ENCODE measurements at places on chromosomes 16 and 17.

DNA sequence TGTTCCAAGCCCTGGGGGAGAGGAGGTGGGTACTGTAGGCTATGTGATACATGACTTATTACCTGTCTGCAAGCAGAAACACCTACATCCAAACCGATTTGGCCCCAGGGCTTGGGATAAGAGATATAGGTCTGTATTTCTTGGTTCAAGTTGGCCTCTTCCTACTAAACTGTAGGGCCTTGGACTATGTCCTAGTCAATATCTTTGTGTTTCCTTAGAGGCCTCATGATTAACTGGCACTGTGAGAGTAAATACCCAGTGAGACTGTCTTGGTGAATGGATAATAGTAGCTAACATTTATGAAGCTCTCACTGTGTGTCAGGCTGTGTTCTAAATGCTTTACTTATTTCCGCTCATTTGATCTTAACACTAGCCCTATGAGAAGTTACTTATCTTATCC lies 70.0 kb downstream of the MSI2 start:
- H3K36me3 ChIP-seq = no peaks in the 10 kb centered on the region
- H3K27me3 ChIP-seq = no peaks in the 10 kb centered on the region
- H3K4me1 ChIP-seq = no peaks in the 10 kb centered on the region
- H3K4me3 ChIP-seq = no peak overlapping the region
- H3K27ac ChIP-seq = no peak overlapping the region

DNA sequence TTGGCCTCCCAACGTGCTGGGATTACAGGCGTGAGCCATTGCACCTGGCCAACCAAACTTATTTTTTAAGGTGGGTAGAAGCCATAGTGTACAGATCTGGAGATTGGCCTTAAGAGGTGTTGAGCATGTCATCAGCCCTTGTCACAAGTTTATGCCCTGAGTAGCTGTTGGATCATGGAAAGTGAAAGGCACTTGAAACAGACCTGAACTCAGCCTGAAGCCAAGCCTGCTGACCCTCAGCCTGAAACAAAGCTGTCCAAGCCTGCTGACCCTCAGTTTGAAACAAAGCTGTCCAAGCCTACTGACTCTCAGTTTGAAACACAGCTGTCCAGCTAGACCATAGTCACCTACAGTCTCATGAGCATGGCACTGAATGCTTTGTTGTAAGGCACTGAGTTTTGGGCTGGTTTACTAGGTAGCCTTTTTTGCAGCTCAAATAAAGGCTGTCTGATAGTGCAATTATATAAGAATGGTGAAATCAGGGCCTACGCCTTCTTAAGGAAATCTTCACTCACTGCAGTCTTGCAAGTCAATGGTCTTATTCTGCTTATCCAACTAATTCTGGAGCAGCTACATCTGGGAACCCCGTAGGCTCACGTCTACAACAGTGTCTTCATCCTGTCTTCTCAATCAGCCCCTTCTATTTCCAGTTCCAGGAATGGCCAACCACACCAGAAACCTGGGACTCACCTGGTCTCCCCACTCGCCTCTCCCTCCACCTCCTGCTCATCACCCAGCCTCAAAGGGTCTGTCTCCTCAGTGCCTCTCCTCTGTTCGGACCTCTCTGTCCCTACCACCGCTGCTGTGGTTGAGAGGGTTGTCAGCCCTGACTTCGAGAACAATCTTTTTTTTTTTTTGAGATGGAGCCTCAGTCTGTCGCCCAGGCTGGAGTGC lies 2.9 kb upstream of the NPIPB15 start:
- no peak overlapping the region for H3K4me3 ChIP-seq
- H3K36me3 ChIP-seq = no peaks in the 10 kb centered on the region
- peaks cover 2% of the 10 kb centered on the region for H3K4me1 ChIP-seq
- H3K27ac ChIP-seq = no peak overlapping the region

DNA sequence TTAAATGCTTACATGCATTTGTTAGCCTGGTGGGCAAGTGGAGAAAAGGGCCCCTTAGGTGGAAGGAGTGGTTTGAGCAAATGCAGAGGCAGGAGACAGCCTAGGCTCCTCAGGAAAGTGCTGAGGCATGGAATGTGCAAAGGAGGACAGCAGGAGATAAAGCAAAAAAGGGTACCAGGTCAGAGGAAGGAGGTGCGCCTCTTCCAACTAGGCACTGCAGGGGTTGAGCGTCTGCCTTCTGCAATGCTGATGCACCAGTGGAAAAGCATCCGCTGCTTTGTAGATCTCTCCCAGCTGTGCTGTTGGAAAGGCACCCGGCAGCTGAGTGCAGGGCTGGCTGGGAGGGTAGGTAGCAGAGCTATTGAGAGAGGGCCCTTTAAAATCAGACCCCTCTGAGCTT lies 287.0 kb upstream of the XYLT1 start:
- DNase-seq = no peak
- H3K27me3 ChIP-seq = no peaks in the 10 kb centered on the region
- no peaks in the 10 kb centered on the region for H3K36me3 ChIP-seq

GRCh38 chr16:49531931-49532840 lies 158.6 kb downstream of the C16orf78 start:
- H3K4me1 ChIP-seq = peaks cover 13% of the 10 kb centered on the region
- H3K27me3 ChIP-seq = no peaks in the 10 kb centered on the region

DNA sequence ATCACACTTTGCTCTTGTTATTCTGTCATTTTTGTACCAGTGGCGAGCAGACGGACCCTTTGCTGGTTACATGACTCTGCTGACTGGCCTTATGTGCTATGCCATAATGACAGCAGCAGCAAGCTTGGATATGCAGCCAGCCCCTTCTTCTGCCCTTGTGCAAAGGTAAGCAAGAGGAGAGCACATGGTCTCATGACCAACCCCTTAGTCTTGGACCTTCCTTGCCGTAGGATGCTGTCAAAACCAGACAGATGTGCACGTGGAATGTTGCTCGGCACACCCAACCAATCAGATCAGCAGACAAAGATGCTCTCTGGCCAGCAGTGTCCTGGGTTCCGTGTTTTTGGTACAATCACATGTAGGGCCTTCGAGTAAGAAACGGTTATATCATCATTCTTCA lies 4.8 kb upstream of the N4BP1 start:
- H3K4me1 ChIP-seq = peaks cover 53% of the 10 kb centered on the region
- DNase-seq = no peak
- no peak overlapping the region for H3K27ac ChIP-seq
- no peaks in the 10 kb centered on the region for H3K27me3 ChIP-seq

- H3K27ac ChIP-seq = no peak overlapping the region
- no peak for DNase-seq
- H3K4me1 ChIP-seq = no peaks in the 10 kb centered on the region
- no peaks in the 10 kb centered on the region for H3K27me3 ChIP-seq
- H3K36me3 ChIP-seq = peaks cover 60% of the 10 kb centered on the region
Measured at GRCh38 chr17:36503456-36504155, 17.1 kb downstream of the ZNHIT3 start.

DNA sequence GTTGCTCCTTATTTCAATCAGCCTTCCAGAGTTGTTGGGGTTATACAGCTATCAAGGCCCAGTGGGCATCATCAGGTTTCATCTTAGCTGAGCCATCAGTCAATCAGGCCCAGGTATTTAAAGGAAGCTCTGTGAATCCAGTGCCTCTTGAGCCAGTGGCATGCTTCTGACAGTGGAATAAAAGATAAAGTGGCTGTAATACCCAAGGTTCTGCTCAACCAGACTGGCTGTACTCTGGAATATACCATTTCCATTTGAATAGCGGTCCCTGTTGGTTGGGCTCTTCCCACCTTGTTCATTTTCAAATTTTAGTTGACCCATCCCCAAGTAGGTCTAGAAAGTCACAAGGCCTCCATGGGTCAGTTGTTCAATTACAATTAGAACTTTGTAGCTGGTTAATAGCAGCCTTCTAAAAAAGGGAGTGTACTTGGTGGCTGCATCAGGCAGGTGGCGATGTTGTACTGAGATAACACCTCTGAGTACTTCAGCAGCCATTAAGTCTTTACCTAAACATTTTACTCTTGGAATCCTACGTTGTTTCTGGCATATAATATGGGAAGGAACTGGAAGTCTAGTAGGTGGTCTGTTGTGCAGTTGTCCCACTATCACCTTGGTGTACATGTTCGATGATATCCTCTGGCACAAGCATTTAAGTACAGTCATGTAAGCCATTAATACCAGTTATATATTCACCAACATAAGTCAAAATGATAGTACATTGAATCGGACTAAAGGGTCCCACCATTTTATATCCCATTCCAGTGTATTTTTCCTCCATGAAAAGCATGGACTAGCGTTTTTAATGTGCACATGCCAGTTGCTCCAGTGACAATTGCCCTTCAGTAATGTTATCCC lies 294.1 kb downstream of the BCAS3 start:
- no peaks in the 10 kb centered on the region for H3K4me1 ChIP-seq
- H3K27ac ChIP-seq = no peak overlapping the region
- no peak overlapping the region for H3K4me3 ChIP-seq
- no peaks in the 10 kb centered on the region for H3K36me3 ChIP-seq
- no peaks in the 10 kb centered on the region for H3K27me3 ChIP-seq

- no peaks in the 10 kb centered on the region for H3K27me3 ChIP-seq
- no peak overlapping the region for H3K27ac ChIP-seq
- H3K36me3 ChIP-seq = no peaks in the 10 kb centered on the region
- no peak for DNase-seq
- H3K4me1 ChIP-seq = no peaks in the 10 kb centered on the region
- H3K4me3 ChIP-seq = no peak overlapping the region
Measured at GRCh38 chr17:71099003-71099714, 929.8 kb downstream of the KCNJ2 start.

DNA sequence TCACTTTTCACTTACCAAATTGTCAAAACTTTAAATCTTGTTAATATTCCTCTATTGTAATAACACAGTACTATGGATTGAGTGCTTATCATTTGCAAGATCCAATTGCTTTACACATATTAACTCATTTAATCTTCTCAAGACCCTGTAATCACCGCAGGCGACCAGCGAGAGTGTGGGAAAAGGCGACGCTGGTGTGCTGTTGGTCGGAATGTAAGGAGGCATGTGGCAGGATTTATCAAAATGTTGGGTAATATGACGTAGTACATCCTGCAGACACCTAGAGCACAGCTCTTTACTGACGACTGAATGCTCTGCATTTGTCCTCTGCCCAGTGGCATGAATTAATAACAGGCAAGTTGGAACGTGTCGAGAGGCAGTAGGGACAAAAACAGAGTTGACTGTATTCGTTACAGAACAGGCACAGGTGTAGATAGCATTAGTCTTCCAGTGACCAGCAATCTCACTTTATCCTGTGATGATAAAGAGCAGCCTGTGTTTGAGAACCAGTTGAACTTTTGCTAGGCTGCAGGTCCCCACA lies 80.3 kb downstream of the TNRC6C start:
- no peak overlapping the region for H3K4me3 ChIP-seq
- peaks cover 7% of the 10 kb centered on the region for H3K4me1 ChIP-seq
- no peak overlapping the region for H3K27ac ChIP-seq
- H3K27me3 ChIP-seq = no peaks in the 10 kb centered on the region
